ENCODE measurements at places on chromosomes 13 and 19. TPM values are rescaled to one million over a fixed set of nuclear protein-coding genes. Genes with fewer than 3 reads are reported as not detected.

- no peak for DNase-seq
Observed at GRCh38 chr13:43915451-43915850, 35.7 kb downstream of the LACC1 start.

- DNase-seq, result no peak
Observed at GRCh38 chr13:22073718-22074117, 402.8 kb downstream of the FGF9 start.

GRCh38 chr19:8308891-8309291, 733 bp upstream of the CD320 start:
- no peak for DNase-seq

GRCh38 chr13:32946558-32946957, 69.7 kb upstream of the KL start:
- DNase-seq, result no peak

DNA sequence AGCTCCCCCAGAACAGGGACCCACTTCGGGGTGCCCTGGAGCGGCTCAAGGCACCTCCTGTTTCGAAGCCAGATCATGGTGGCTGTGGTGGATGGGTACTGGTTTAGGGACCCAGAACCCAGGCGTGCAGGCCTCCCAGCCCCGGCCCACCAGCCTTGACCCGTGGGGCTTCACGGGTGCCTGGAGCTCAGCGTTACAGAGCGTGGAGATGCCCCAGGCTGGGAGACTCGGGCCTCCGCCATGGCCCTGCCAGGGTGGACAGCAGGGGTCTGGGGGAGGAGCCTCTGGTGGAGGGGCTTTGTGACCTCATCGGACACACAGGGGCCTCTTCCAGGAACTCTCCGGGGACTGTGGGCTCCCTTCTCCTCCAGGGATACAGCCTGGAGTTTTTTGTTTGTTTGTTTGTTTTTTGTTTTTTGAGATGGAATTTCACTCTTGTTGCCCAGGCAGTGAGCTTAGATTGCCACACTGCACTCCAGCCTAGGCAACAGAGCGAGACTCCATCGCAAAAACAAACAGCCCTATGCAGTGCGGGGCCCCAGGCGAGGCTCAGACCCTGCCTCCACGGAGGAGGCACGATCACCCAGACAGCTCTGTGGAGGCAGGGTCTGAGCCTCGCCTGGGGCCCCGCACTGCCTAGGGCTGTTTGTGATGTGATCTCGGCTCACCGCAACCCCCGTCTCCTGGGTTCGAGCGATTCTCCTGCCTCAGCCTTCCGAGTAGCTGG, at the start of gene GARIN5B:
GARIN5B (minus strand) TSS at position 271 of the 727 bp plus-strand sequence; CDS start at position 77, 194 bp downstream.
- no peak for DNase-seq

GRCh38 chr13:23626700-23627099, 56.5 kb downstream of the TNFRSF19 start:
- no peak for DNase-seq

- DNase-seq, result no peak
Observed at GRCh38 chr13:46324976-46325375, 62.1 kb downstream of the RUBCNL start.

DNA sequence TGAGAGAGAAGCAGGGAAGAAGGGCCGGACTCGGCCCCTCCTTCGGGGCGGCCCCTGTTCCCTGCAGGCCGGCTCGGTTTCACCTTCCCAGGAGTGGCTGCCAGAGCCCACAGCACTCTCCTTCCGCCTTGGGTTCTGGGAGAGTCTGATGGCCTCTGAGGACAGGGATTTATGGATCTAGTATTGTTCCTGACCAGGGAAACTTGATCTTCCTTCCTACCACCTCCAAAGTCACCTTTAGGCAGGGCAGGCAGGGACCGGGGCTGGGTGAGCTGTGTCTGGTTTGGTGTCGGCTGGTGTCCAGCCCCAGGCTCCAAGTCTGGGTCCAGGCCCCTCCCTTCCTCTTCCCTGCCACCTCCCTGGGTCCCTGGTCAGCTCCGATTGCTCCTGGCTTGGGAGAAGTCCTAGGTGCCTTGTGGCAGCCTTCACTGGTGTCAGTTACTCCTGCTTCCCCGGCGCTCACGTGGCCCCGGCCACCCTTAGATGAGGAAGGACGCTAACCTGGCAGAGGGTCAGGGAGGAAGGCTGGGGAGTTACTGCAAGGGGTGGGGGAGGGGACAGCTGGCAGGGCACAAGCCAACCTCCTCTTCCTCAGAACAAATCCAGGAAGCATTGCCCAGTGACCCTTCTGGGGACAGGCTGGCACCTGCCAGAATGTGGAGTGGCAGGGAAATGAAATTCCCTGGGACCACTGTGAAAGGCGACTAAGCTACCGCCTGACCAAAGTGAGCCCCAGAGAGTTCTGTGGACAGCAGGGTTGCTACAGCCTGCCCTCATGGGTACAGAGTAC, 18.8 kb downstream of the RFX1 start:
- DNase-seq, result no peak

- no peak for DNase-seq
Observed at GRCh38 chr19:29239213-29239776, 26.3 kb upstream of the UQCRFS1 start.

- no peak for DNase-seq
Observed at GRCh38 chr13:111204438-111205177, 89.5 kb downstream of the ARHGEF7 start.

DNA sequence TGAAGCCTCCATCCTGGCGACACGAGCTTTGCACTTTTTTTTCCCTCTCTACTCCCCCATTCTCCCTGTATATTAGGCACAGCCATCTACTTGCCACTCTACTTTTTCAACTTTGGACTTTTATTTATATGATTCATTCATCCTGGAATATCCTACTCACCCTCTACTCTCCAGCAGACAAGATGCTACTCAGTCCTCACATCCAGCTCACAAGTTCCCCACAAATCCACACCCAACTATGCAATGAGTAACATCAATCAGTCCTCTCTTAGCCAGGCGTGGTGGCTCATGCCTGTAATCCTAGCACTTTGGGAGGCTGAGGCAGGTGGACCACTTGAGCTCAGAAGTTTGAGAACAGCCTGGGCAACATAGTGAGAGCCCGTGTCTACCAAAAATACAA, 23.9 kb upstream of the URAD start:
- no peak for DNase-seq

GRCh38 chr13:40026174-40026585, 370.7 kb downstream of the COG6 start:
- peak; percentile 86 for DNase-seq

- DNase-seq, result peak; percentile 61
Observed at GRCh38 chr19:47765523-47766358, 12.8 kb upstream of the SELENOW start.

- no peak for DNase-seq
Observed at GRCh38 chr13:30806784-30807183, 71.4 kb downstream of the ALOX5AP start.

- DNase-seq, result no peak
Observed at GRCh38 chr13:69946511-69946910, 161.1 kb upstream of the ATXN8OS start.

DNA sequence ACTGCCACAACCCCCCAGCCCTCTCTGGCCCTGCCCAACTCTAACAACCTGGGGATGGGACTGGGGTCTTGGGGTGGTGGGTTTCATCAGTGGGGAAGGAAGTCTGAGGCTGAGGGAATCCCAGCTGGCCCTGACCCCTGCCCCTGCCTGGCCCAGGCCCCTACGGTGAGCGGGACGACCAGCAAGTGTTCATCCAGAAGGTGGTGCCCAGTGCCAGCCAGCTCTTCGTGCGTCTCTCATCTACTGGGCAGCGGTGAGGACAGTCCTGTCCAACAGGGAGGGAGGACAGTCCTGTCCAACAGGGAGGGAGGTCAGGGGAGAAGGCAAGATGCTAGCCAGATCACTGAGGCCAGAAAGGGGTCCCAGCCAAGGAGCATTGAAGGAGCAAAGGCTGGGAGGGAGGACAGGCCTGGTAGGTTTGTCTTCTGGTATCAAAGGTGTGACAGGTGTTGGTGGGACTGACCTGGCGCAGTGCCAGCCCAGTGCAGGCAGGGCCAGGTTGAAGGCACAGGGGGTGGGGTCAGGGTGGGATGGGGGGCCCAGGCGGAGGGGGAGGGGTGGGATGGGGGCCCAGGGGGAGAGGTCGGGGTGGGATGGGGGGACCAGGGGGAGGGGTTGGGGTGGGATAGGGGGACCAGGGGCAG, 12.1 kb upstream of the LTBP4 start:
- no peak for DNase-seq

- peak; percentile 77 for DNase-seq
Observed at GRCh38 chr13:78022164-78022877, 103.7 kb upstream of the EDNRB start.

GRCh38 chr19:29549105-29550070, 23.6 kb downstream of the VSTM2B start:
- no peak for DNase-seq

GRCh38 chr19:11887611-11888531, at the start of gene ZNF69:
Gene ZNF69, plus strand, starts transcription at chr19:11887782. Its CDS starts 142 bp downstream, at chr19:11887924.
- peak; percentile 83 for DNase-seq

The ATXN8OS gene
- total RNA-seq, result not detected

The RNF126 gene
- 99.1 TPM for total RNA-seq

The SLC25A41 gene
- total RNA-seq, result not detected

The TMEM86B gene
- 5.8 TPM for total RNA-seq

The KCNJ14 gene
- 1.5 TPM for total RNA-seq

Measured in activated CD8-positive, alpha-beta T cell treated with anti-CD3 and anti-CD28 coated beads for 36 hours (primary cell).